DMS153 (cell line): ENCODE measurements at places on chromosomes 11 and 22.

- no peak for DNase-seq
These were observed 57.1 kb upstream of the TBCEL start for GRCh38 chr11:120966840-120967239.

DNA sequence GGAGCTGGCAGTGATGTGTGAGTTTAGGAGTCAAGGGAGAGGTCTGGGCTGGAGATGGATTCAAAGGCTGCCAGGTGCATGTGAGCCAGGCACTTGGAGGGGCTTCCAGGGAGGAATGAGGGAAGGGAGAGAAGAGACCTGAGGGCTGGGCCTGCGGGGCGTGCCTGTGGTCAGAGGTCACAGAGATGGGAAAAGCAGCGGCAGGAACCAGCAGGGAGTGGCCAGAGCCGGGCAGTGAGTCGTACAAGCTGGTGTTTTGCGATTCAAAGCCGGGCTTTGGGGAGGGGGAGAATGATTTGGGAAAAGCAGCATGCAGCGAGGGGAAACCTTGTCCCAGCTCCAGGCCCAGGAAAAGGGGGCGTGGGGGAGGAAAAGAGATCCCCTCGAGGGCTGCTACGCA, 96.9 kb upstream of the RTL6 start:
- DNase-seq: no peak

- DNase-seq: no peak
These were observed 7.3 kb downstream of the UBE2L6 start for GRCh38 chr11:57560146-57560545.

GRCh38 chr11:86144846-86145245, 76.0 kb upstream of the PICALM start:
- DNase-seq: no peak

DNA sequence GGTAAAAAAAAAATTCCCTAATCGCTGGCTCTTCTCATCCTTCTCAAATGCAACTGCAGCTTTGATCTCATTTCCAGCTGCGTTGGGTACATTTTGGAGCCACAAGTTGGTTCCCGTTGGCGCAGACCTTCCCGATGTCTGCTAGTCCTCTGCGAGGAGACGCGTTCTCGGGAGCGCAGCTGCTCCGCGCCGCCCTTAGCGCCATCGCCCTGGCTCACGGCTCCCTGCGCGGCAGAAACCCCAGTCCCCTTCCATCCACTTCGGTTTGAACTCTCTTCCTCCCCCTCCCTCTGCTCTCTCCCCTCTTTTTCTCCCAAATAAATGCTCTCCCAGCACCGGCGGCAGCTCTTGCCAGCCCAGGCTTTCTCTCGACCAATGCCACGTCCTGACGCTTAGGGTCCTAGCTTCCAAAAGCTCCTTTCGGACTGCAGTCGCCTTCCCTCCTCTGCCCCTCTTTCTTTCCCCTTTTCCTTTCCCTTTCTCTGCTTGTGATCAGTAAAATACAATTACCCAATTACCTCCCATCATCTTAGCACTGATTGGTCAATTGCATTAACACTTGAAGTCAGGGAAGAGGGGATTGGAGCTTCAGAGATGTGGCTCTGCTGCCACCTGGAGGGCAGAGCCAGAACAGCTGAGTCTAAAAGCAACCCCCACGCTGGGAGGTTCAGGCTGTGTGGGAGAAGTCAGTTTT, 1165.7 kb downstream of the LRRC4C start:
- DNase-seq: peak; percentile 73

DNA sequence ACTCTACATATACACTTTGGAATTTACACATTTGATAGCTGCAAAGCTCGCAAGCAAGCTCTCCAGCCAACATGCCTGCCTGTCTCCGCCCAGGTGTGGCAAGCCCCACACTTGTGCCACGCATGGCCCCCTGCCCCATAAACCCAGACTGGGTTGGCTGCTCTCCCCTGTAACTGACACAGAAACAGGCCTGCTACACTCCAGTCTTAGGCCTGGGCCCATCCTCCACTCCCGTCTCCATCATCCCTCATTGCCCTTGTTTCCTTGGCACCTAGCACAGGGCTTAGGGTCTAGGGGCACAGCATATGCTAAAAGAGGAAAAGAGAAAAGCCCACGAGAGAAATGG, 41.4 kb downstream of the PACSIN2 start:
- DNase-seq: no peak

GRCh38 chr11:27012234-27012921, 18.5 kb downstream of the FIBIN start:
- no peak for DNase-seq

DNA sequence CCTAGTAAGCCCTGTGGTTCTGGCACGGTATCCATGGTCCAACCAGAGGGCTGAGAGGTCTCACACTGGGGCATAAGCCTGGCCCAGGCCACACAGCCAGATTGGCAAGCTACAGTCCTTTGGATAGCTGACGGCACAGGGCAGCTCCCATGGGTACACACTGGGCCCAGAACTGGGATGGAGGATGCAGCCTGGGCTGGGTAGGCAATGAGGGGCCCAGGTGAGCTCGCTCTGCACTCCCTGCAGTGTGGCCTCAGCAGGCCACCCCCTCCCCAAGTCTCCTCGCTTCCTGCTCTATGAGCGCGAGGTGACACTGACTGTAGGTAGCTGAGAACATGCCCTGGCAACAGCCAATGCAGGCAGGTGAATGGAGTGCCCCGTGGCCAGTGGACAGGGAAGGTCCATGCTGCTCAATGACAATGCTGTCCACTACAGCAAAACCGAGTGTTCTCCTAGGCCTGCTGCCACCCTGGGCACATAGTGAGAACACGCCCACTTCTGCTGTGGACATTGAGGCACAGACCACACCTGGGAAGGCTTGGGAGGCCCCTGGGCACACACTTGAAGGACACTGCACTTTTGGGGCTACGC, 3.8 kb downstream of the ARVCF start:
- DNase-seq: no peak

DNA sequence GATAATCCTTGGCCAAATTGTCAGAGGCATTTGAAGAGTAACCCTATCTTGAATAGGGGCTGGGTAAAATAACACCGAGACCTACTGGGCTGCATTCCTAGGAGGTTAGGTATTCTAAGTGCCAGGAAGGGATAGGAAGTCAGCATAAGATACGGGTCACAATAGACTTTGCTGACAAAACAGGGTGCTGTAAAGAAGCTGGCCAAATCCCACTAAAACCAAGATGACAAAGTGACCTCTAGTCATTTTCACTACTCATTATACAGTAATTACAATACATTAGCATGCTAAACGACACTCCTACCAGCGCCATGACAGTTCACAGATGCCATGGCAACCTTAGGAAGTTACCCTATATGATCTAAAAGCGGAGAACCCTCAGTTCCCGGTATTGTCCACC, 964 bp upstream of the REXO2 start:
- no peak for DNase-seq

DNA sequence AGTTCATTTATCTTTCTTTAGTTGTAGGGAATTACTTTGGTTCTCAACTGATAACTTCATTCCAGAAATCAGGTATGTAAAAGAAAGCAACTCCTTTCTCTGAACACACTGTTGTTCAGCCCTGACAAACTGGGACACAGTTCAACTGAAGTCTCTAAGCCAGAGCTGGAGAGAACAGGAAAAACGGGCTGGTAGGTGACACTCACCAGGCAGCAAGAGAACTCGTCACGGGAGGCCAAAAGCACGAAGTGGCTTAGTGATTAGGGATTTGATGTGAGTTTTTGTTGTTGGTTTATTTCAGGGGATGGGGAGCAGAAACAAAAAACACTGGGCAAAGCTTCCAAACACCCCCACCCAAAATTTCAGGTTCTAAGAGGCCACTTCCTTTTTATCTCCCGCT, 54.1 kb downstream of the MYH9 start:
- no peak for DNase-seq

DNA sequence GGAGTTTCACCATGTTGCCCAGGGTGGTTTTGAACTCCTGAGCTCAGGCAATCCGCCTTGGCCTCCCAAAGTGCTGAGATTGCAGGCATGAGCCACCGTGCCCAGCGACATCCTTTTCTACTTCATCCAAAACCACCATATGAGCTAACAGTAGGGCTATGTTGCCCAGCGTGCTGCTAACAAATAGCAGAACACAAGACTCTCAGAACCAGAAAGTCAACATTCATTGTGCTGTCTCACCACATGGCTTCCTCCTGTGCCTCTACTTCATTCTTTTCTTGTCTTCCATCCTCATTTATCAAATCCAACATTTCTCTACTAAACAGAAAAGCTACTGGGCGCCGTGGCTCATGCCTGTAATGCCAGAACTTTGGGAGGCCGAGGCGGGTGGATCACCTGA, 12.0 kb upstream of the DENND5A start:
- no peak for DNase-seq

- no peak for DNase-seq
These were observed at the start of gene FERMT3 for GRCh38 chr11:64206457-64207255. Gene FERMT3 (plus strand): TSS chr11:64206721. CDS start chr11:64207365, 644 bp downstream.

GRCh38 chr11:126747315-126747714, 253.3 kb downstream of the KIRREL3 start:
- no peak for DNase-seq

DNA sequence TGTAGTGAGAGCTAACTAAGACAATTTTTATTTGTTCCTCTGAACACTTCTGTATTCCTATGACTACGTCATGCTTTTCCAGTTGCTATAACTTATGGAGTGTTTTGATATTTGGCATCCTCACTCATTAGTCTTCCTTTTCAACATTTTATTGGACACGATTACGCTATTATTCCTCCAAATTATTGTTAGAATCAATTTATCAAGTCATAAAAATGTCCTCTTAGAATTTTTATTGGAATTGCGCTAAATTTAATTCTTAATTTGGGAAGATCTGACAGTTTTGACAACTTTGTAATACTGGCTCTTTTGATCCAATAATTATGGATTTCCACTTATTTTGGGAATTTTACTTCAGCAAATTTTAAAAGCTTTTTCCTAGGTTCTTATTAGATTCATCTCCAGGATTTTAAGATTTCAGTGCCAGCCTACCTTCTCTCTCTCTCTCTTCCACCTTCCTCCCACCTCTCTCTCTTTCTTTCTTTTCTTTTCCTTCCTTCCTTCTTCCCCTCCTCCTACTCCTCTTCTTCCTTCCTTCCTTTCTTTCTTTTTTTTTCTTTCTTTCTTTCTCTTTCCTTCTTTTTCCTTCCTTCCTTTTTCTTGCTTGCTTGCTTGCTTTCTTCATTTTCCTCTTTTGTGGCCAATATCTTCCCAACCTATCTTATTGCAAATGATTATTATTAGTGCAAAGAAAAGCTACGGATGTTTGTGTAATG, 50.8 kb downstream of the TST start:
- no peak for DNase-seq

DNA sequence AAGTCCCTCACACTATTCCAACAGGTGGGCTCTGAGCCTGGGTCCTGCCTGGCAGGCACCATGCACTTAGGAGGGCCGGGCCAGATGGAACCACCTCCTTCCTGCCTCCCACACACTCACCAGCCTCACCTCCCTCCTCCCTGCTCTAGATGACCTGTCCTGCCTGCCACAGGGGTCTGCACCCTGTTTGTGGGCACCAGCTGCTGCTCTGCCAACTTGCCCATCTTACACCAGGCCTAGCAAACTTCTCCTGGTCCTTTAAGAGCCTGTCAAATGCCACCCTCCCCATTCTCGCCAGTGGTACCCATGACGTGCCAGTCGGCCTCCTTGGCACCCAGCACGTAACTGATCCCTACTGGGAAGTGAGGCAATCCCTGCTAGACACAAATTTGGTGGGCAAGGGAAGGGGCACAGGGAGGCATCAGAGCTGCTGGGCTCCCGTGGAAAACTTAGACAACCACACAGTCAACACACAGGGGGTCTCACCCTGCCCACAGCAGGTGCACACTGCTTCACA, 3.1 kb downstream of the MOB2 start:
- DNase-seq: no peak

- no peak for DNase-seq
These were observed 28.4 kb upstream of the PITPNB start for GRCh38 chr22:27947448-27947847.

- DNase-seq: no peak
These were observed 41.7 kb downstream of the COMMD9 start for GRCh38 chr11:36247493-36247892.

GRCh38 chr11:104738918-104739317, 159.3 kb downstream of the CASP12 start:
- DNase-seq: no peak

DNA sequence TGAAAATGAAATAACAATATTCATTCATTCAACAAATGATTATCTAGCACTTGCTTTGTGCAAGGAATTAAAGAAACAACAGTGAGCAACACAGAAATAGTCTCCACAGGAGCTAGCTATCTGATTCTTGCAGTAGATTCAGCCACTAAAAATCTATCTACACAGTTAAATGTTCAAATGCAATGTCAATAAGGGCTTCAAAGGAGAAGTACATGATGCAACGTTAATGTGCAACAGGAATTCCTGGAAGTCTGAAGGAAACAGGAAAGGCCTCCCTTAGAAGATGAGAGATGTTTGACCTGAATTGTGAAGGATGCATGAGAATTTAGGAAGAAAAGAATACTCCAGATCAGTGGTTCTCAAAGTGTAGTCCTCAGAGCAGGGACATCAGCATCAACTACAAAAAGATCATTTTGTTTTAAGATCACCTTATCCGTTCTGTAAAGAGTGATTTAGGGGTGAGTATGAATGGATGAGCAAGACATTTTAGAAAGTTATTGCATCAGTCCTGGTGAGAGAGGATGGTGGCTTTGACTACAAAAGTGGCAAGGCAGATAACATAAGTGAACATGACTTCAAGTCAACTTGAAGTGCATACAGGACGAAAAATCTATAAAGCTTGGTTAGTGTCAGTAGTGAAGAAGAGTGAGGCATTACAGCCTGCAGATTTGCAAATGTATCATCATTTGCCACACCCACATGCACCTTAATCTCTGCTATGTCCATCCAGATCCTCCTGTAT, 96.0 kb downstream of the ETS1 start:
- DNase-seq: no peak

DNA sequence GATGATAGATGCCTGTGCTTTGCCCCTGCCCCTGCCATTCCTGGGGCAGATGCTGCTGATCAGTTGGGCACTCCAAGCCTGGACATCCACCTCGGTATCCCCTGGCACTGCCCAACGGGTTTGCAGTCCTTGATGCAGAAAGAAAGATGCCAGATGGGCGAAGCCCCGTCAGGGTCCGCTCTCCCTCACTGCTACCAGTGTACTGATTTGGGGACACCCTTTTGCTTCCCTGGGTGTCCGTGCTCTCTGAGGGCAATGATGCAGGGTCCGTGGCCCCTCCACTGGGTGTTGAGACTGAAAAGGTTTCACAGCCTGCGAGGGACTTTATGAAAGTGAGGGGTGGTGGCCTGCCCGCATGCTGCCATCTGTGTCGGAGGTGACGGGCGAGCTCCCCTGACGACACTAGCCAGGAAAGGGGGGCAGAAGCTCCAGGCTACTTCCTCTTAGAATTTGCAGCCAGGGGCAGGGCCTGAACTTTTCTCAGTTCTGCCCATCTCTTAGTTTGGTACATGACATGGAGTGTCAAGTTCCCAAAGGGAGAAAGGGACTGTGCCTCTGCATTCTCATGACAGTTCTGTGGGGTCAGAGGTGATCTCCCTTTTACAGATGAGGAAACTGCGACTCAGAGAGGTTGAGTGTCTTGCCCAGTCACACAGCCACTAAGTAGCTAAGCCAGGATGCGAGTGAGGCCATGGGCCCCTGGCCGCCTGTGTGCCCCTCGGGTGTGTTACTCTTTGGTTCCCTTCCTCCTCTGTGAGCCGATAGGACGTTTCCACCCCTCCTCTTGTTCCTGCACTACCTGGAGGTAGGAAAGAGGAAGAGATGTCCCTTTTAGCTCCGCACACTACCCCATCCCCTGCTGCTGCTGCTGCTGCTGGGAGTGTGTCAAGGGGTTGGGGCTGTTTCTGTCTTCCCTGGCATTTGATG, 96.6 kb downstream of the BCR start:
- DNase-seq: no peak

GRCh38 chr22:36145881-36146280, 14.7 kb downstream of the APOL3 start:
- DNase-seq: no peak
